Psoas muscle (tissue), 8 donors: ENCODE measurements at places on chromosomes 11 and 22. TPM values are rescaled to one million over a fixed set of nuclear protein-coding genes. Genes with fewer than 3 reads are reported as not detected.

C11orf86 gene
- total RNA-seq: not detected

DNA sequence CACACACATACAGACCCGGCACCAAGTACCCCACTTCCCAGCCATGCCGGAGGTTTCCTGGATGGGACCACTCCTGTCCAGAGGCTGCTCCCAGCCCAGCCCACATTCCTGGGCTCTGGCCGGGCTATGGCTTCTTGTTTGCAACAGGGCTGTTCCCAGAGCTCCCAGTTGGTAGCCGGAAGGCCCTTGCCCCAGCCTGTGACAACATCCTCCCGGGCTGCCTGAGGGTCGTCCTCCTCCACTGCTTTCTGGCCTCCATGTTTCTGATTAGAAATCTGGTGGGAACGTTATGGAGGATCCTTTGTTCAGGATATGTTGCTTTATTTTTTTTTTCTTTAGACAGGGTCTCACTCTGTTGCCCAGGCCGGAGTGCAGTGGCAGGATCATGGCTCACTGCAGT is 952 bp upstream of the CYP2D6 start:
- H3K27me3 ChIP-seq: no peaks in the 10 kb centered on the region
- no peak for DNase-seq
- H3K36me3 ChIP-seq: no peaks in the 10 kb centered on the region

MS4A6E gene
- not detected for total RNA-seq

THRSP gene
- 5.6 TPM for total RNA-seq

DNA sequence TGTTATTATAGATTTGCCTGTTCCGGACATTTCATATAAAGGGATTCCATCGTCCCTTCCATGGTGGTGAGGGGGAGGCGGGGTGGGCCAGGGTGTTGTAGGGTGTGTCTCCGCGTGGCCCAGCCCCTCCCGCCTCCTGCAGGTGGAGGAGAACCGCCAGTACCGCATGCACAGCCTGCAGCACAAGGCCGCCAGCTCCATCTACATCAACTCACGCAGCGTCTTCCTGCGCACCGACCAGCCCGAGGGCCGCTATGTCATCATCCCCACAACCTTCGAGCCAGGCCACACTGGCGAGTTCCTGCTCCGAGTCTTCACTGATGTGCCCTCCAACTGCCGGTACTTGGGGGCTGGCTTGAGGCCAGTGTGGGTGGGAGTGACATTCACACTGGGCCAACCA is 7.5 kb upstream of the MYO7A start:
- H3K4me3 ChIP-seq: no peak overlapping the region
- H3K4me1 ChIP-seq: no peaks in the 10 kb centered on the region
- no peaks in the 10 kb centered on the region for H3K36me3 ChIP-seq
- no peak for DNase-seq
- H3K27ac ChIP-seq: no peak overlapping the region

- H3K36me3 ChIP-seq: peaks cover 39% of the 10 kb centered on the region
- peaks cover 17% of the 10 kb centered on the region for H3K27me3 ChIP-seq
- H3K4me3 ChIP-seq: peak overlapping the region; percentile 92
- peaks cover 12% of the 10 kb centered on the region for H3K4me1 ChIP-seq
Observed at GRCh38 chr22:19143967-19144400, 467 bp downstream of the ESS2 start.

DNA sequence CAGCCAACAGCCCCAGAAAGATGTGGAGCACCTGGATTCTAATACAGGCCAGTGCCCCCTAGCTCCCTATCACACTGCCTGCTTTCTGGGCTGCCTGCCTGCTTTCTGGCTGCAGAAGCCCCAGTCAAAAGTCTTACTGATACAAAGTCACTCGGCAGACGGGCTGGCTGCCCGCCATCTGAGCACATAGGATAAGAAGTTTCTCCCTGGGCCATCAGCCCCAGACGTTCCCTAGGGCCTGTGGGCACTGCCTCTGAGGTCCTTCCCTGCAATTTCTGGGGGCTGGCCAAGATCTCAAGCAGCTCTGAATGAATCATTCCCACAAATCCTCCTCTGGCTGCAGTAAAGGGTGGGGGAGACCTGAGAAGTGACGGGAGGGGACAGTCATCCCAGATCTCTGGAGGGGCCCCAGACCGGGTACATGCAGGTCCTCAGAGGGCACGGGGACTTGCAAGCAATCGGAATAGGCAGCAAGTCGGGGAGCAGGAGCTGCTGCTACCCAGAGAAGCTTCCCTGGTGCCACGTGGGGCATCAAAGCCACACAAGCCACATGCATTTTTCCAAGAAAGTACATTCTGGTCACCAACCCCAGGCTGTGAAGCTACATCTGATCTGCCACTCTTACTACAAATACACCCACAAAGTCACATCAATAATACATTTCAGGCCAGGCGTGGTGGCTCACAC is 4.7 kb downstream of the TPST2 start:
- H3K36me3 ChIP-seq: no peaks in the 10 kb centered on the region
- H3K27ac ChIP-seq: peak overlapping the region; percentile 70
- DNase-seq: peak; percentile 69
- no peaks in the 10 kb centered on the region for H3K27me3 ChIP-seq

MUC2 gene
- total RNA-seq: not detected

CCDC157 gene
- 0.50 TPM for total RNA-seq

GRCh38 chr11:63443714-63444113 is 47.3 kb downstream of the PLAAT5 start:
- no peaks in the 10 kb centered on the region for H3K4me1 ChIP-seq
- no peak overlapping the region for H3K27ac ChIP-seq
- peaks cover 2% of the 10 kb centered on the region for H3K27me3 ChIP-seq
- H3K36me3 ChIP-seq: no peaks in the 10 kb centered on the region

GRCh38 chr11:119175493-119176077 is 7.1 kb downstream of the NLRX1 start:
- no peaks in the 10 kb centered on the region for H3K36me3 ChIP-seq
- H3K4me1 ChIP-seq: no peaks in the 10 kb centered on the region
- no peak overlapping the region for H3K4me3 ChIP-seq
- DNase-seq: no peak
- no peak overlapping the region for H3K27ac ChIP-seq

- no peaks in the 10 kb centered on the region for H3K4me1 ChIP-seq
- H3K4me3 ChIP-seq: no peak overlapping the region
- H3K27me3 ChIP-seq: no peaks in the 10 kb centered on the region
- H3K27ac ChIP-seq: no peak overlapping the region
- H3K36me3 ChIP-seq: no peaks in the 10 kb centered on the region
- peak; percentile 58 for DNase-seq
Observed at GRCh38 chr11:587978-588380, 11.7 kb downstream of the PHRF1 start.

- no peak for DNase-seq
- H3K4me1 ChIP-seq: peaks cover 47% of the 10 kb centered on the region
- no peaks in the 10 kb centered on the region for H3K27me3 ChIP-seq
- no peak overlapping the region for H3K27ac ChIP-seq
Observed at GRCh38 chr22:29936186-29936585, 53.2 kb downstream of the MTMR3 start.

APOBEC3H gene
- total RNA-seq: not detected

GRCh38 chr11:110908401-110909105 is 196.3 kb upstream of the ARHGAP20 start:
- peak overlapping the region; percentile 66 for H3K27ac ChIP-seq
- peaks cover 33% of the 10 kb centered on the region for H3K4me1 ChIP-seq
- no peaks in the 10 kb centered on the region for H3K27me3 ChIP-seq
- DNase-seq: no peak
- H3K36me3 ChIP-seq: no peaks in the 10 kb centered on the region

OVOL1 gene
- not detected for total RNA-seq

PLEKHA7 gene
- total RNA-seq: 1.3 TPM

GRCh38 chr11:9008011-9008550 is 4.3 kb upstream of the NRIP3 start:
- H3K4me1 ChIP-seq: peaks cover 15% of the 10 kb centered on the region
- no peak overlapping the region for H3K27ac ChIP-seq
- no peak for DNase-seq

DNA sequence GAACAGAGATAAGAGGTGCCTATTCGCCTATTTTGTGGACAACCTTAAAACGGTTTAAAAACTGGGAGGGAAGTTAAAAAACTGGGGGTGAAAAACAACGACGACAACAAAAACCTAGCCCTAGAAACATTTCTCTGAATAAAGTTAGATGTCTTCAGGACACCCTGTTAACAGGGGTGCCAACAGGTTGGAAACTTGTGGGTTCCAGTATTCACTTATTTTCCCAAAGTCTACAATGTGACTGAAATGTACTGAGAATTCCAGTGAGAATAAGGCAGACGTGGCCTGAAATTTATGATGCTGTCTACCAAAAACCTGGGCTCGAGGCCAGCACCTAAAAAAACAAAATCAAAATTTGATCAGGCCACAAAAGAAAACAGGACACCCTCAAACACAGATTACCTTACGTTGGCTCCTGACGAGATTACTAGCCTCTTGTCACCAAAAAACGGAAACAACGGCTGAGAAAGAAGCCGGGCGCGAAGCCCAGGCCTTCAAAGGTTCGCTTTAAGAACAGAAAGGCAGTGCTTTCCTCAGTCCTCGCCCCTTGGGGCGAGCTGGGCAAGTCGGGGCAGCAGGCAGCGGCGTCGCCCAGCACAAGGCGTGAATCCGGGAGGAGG is 906 bp downstream of the CCDC90B start:
- H3K36me3 ChIP-seq: no peaks in the 10 kb centered on the region
- H3K27ac ChIP-seq: peak overlapping the region; percentile 95

RFPL1 gene
- total RNA-seq: not detected

FERMT3 gene
- total RNA-seq: 9.5 TPM

DNA sequence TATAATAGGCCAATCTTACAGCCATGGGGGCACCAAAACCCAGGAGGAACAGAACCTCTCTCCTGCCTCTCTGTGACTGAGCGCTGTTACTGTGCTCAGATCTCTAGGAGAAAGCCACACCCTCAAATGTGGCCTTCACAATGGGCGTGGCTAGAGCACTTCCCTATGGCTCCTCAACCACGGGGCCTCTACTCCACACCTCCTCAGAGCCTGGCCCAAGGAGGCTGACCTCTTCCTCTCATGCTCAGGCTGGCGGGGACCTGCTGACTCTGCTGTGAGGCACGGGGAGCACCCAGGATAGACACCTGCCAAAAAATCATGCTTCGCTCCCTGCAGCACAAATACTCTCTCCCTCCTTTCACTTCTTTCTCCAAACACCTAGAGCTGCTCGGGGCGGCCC is 41.0 kb downstream of the C11orf58 start:
- no peak for DNase-seq
- H3K4me1 ChIP-seq: no peaks in the 10 kb centered on the region
- no peaks in the 10 kb centered on the region for H3K27me3 ChIP-seq
- H3K36me3 ChIP-seq: no peaks in the 10 kb centered on the region
- no peak overlapping the region for H3K4me3 ChIP-seq

GRCh38 chr11:116342148-116342547 is 430.6 kb downstream of the BUD13 start:
- no peak for DNase-seq
- no peaks in the 10 kb centered on the region for H3K36me3 ChIP-seq
- H3K27ac ChIP-seq: no peak overlapping the region
- H3K4me3 ChIP-seq: no peak overlapping the region
- H3K4me1 ChIP-seq: no peaks in the 10 kb centered on the region
- no peaks in the 10 kb centered on the region for H3K27me3 ChIP-seq

TH gene
- total RNA-seq: 0.34 TPM

CARD18 gene
- total RNA-seq: not detected

EP300 gene
- total RNA-seq: 34.6 TPM

DNA sequence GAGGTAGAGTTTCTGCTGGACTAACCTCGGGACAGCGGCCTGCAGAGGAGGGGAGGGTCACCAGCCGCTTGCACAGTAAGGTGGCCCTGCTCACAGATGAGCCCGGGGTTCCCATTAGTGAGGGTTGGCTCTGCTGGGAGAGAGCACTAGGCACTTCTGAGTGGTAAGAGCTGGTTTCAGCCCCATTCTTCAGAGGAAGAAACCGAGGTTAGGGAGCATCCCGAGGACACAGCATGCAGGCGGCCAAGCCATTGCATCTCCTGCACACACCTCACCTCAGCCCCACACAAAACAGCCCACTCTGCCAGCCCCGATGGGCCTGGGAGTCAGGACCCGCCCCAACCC is 99.3 kb downstream of the MED15 start:
- H3K27me3 ChIP-seq: no peaks in the 10 kb centered on the region
- no peak overlapping the region for H3K27ac ChIP-seq
- no peaks in the 10 kb centered on the region for H3K4me1 ChIP-seq
- no peaks in the 10 kb centered on the region for H3K36me3 ChIP-seq
- DNase-seq: no peak

DNA sequence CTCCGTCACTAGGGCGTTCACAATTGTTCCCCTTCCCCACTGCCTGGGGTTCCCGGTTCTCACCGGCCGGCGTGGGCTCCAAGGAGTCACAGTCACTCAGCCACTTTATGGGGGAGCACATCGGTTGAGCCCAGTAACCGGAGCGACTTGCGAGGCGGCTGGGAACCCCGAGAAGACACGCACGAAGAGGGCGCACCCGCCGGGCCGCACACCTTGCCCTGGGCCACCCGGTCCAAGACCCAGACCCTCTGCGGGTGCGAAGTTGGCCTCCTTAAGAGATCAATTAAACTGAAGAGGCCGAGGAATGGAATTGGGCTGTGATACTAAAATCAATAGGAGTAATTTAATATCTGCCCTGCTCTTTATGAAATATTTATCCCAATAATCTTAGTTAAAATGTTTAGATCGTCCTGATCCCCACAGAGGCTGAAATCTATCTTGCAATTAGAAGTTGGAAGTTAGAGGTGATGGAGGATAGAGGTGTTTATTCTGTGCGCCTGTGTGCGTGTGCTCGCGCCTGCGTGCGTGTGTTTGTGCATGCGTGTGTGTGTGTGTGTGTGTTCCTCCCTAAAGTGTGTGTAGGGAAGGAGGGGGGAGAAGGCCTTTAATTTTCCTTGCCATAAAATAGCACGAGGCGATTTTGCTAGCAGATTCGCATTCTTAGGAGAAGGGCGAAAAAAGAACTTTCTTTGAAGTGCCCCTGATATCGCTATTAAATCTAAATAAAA is 954 bp upstream of the MN1 start:
- peak overlapping the region; percentile 94 for H3K27ac ChIP-seq
- no peaks in the 10 kb centered on the region for H3K27me3 ChIP-seq
- DNase-seq: no peak
- peak overlapping the region; percentile 95 for H3K4me3 ChIP-seq
- no peaks in the 10 kb centered on the region for H3K36me3 ChIP-seq

- H3K4me3 ChIP-seq: no peak overlapping the region
- DNase-seq: no peak
- H3K36me3 ChIP-seq: no peaks in the 10 kb centered on the region
- H3K4me1 ChIP-seq: no peaks in the 10 kb centered on the region
Observed at GRCh38 chr22:29593923-29594322, 9.5 kb upstream of the NF2 start.

DNA sequence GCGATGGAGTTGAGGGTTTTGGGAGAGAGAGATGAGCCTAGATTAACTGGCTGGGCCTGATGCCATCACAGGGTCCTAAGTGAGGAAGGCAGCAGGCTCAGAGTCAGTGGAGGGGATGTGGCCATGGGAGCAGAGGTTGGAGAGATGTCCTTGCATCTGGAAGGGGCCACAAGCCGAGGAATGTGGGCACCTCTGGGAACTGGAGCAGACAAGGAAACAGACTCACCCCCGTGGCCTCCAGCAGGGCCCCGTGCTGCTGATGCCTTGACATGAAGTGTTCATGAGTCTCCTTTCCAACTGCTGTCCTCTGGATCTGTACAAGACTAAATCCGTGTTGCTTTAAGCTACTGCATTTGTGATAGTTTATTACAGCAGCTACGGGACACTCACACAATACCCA is 49.2 kb downstream of the SHISAL1 start:
- peak; percentile 2 for DNase-seq
- no peaks in the 10 kb centered on the region for H3K4me1 ChIP-seq
- H3K4me3 ChIP-seq: no peak overlapping the region
- H3K36me3 ChIP-seq: no peaks in the 10 kb centered on the region
